Keratinocyte (primary cell): ENCODE measurements at places on chromosomes 3 and 15. TPM values are rescaled to one million over a fixed set of nuclear protein-coding genes. Genes with fewer than 3 reads are reported as not detected.

Gene ANKRD63
- not detected in 3 replicates for polyA plus RNA-seq

Gene KCNMB3
- 0.31 to 1.00 TPM (median 0.32 TPM) in 3 replicates for polyA plus RNA-seq

Gene MCF2L2
- 0.04 to 0.26 TPM (median 0.05 TPM) in 3 replicates for polyA plus RNA-seq

DNA sequence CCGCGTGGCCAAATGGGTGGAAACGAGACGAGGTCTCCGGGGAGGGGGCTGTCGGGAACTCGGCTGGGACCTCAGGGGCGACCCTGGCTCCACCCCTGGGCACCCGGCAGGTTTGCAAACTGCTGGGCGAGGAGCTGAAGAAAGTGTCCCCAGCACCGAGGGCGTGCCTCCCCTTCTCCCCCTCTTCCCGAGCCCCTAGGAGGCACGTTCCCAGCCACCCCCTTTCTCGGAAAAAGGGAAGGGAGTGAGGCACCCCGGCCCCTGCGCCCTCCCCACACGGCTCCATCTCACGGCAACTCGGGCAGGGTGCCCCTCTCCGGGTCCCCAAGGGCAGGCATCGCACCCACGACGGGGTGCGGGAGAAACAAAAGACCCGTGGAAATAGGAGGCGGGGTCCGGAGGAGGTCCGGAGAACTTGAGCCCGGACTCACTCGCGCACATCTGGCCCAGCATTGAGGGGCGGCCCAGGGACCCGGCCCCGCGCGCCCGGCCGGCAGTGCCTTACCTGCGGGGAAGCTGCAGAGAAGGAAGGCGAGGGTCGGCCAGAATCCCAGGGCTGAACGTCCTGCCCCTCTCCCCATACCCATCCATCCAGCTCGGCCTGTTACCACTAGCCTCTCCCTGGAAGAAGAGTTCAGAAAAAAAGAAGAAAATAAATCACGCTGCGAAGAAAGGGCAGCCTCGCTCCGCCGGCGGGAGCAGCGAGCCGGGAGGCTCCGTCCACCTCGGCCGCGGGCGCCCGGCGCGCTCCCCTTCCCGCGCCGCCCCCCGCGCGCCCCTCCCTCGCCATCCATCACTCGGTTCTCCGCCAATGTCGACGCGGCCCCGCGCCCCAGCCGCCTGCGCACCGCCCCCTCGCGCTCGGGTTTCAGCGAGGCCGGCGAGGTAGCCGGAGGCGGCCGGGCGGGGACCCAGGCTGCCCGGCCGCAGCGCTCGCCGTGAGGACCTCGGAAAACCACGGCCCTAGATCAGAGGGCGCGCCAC is 16.3 kb downstream of the RGMA start:
- no peak for DNase-seq

GRCh38 chr3:167773584-167773983 is 38.1 kb downstream of the SERPINI1 start:
- DNase-seq, result no peak

- DNase-seq, result no peak
Measured at GRCh38 chr3:188796122-188796631, 375.6 kb upstream of the TPRG1 start.

DNA sequence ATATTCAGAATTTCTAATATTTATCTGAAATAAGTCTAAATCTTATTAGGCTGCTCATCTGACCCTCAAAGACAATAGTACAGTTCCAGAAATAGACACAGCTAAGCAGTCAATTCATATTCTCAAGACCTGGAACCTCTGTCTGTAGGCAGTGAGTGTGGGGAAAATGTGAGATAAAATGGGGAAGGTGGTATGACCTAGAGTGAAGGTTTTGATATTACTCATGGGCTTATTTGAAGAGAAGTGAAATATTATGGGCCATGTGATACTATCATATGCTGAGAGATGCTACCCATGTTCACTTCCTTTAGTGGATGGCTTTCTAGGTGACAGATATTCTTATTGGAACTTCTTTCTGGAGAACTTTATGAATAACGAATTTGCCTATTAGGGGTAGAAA is 33.5 kb downstream of the TGFBR2 start:
- no peak for DNase-seq

DNA sequence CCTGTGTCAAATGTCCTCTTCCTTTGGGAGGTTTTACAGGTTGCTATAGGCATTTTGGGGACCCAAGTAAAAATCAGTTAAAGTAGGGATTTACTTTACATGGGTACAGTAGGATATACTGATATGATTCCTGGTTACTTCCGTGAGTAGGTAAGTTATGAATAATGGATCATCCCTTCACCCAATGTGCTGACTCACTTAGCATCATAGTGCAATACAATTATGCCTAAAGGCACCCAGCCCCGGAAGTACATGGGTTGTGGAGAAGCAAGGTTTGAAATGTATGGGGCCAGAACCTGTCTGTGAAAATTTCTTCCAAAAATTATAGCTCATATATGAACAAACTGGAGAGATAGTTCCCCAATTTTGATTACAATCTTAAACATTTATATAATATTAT is 64.0 kb downstream of the GLB1 start:
- DNase-seq, result peak; percentile 35

DNA sequence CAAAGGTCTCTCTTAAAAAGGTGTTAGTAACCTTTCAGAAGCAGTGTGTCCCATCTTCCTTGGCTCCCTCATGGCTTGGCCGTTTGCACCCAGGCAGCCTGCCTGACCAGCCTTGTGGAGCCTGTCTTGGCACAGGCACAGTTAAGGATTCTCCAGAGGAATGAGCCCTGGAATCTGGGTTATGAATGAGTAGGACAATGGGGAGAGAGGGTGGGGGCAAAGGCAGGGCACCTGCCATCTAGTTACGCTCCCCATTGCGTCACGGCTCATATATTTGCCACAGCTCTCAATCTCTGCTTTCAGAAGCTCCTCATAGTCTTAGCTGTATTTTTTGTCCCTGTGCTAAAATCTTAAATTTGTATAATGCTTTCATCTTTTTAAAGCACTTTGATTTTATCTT is 50.6 kb downstream of the WDR76 start:
- no peak for DNase-seq

GRCh38 chr3:61632568-61633175 is 71.3 kb downstream of the PTPRG start:
- no peak for DNase-seq
